Activated CD8-positive, alpha-beta T cell treated with anti-CD3 and anti-CD28 coated beads for 36 hours (primary cell): ENCODE measurements at places on chromosomes 7 and 10.

GRCh38 chr10:98030093-98030821, at the start of gene CRTAC1:
CRTAC1 (minus strand) TSS chr10:98030621; CDS start chr10:98030472, 149 bp downstream.
- peaks cover 67% of the 10 kb centered on the region for H3K27me3 ChIP-seq
- H3K4me1 ChIP-seq: peaks cover 4% of the 10 kb centered on the region
- H3K36me3 ChIP-seq: no peaks in the 10 kb centered on the region
- peak; percentile 12 for DNase-seq

- H3K27me3 ChIP-seq: peaks cover 7% of the 10 kb centered on the region
- H3K4me1 ChIP-seq: no peaks in the 10 kb centered on the region
- no peak within 1 kb of the TSS for H3K27ac ChIP-seq
- no peak for DNase-seq
- H3K4me3 ChIP-seq: no peak within 1 kb of the TSS
Measured at GRCh38 chr10:48274636-48275035, at the start of gene FRMPD2. FRMPD2 (minus strand) TSS chr10:48274696; CDS start chr10:48274567, 129 bp downstream.

GRCh38 chr7:398888-399287, 108.9 kb downstream of the FOXL3 start:
- H3K36me3 ChIP-seq: peaks cover 2% of the 10 kb centered on the region
- H3K27ac ChIP-seq: no peak overlapping the region

GRCh38 chr10:48658243-48658974, 26.3 kb upstream of the WDFY4 start:
- H3K4me1 ChIP-seq: peaks cover 7% of the 10 kb centered on the region
- H3K4me3 ChIP-seq: no peak overlapping the region
- peak; percentile 78 for DNase-seq

DNA sequence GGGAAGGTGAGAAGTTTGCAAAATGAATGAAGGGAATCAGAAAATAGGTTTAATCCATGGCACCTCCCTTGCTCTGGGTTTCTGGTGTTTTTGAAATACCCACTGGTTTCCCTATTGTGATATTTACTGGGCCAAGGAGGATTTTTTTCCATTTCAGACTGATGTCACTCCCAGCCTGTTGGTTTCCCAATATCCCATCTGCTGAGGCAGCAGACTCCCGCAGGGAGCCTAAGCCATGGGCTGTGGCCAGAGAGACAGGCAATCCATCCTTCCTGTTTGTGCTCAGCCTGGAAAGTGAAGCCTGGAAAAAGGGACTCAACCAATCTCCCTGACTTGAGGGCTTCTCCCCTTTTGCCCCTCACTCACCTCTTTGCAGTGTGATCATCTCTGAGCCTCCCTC, 22.8 kb downstream of the FAM107B start:
- H3K36me3 ChIP-seq: no peaks in the 10 kb centered on the region
- no peak for DNase-seq
- no peak overlapping the region for H3K4me3 ChIP-seq
- H3K4me1 ChIP-seq: no peaks in the 10 kb centered on the region
- no peak overlapping the region for H3K27ac ChIP-seq
- no peaks in the 10 kb centered on the region for H3K27me3 ChIP-seq

- no peak for DNase-seq
- no peaks in the 10 kb centered on the region for H3K4me1 ChIP-seq
- H3K4me3 ChIP-seq: no peak overlapping the region
- no peaks in the 10 kb centered on the region for H3K27me3 ChIP-seq
- H3K36me3 ChIP-seq: no peaks in the 10 kb centered on the region
Measured at GRCh38 chr10:61541960-61542359, 88.8 kb upstream of the TMEM26 start.

GRCh38 chr7:25832929-25833328, 319.1 kb upstream of the NFE2L3 start:
- H3K27ac ChIP-seq: no peak overlapping the region
- DNase-seq: no peak
- H3K36me3 ChIP-seq: no peaks in the 10 kb centered on the region
- H3K4me1 ChIP-seq: no peaks in the 10 kb centered on the region

- H3K4me1 ChIP-seq: no peaks in the 10 kb centered on the region
- H3K36me3 ChIP-seq: peaks cover 38% of the 10 kb centered on the region
- H3K27ac ChIP-seq: no peak overlapping the region
- no peak for DNase-seq
Measured at GRCh38 chr10:129659508-129660268, 192.6 kb downstream of the MGMT start.

- peaks cover 32% of the 10 kb centered on the region for H3K4me1 ChIP-seq
- no peaks in the 10 kb centered on the region for H3K27me3 ChIP-seq
- H3K36me3 ChIP-seq: no peaks in the 10 kb centered on the region
- no peak for DNase-seq
- H3K4me3 ChIP-seq: no peak overlapping the region
- H3K27ac ChIP-seq: no peak overlapping the region
Measured at GRCh38 chr10:50613150-50613549, 10.6 kb downstream of the SGMS1 start.

- DNase-seq: no peak
- no peaks in the 10 kb centered on the region for H3K4me1 ChIP-seq
- H3K27ac ChIP-seq: no peak overlapping the region
- H3K4me3 ChIP-seq: no peak overlapping the region
- no peaks in the 10 kb centered on the region for H3K36me3 ChIP-seq
Measured at GRCh38 chr10:98632456-98633150, 185.9 kb upstream of the HPS1 start.

- no peak overlapping the region for H3K4me3 ChIP-seq
- H3K4me1 ChIP-seq: no peaks in the 10 kb centered on the region
- no peak overlapping the region for H3K27ac ChIP-seq
- no peak for DNase-seq
Measured at GRCh38 chr7:117489911-117490310, 10.1 kb downstream of the CFTR start.
